ENCODE measurements at places on chromosomes 12 and 14.

DNA sequence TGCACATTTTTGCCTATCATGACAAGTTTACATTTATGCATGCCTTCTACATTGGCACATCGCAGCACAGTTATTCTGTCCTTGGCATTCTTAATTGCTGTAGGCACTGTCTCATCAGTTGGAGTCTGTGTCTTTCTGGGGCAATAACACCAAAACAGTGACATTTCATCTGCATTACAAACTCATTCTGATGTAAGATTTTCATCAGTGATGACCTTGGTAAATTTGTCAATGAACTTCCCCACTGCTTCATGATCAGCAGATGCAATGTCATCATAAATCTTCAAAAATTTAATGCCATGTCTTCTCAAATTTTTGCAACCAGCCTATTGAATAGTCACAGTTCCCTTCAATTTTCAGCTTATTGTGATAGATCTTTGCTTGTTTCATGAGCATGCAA lies 85.5 kb downstream of the CAPZA3 start:
- DNase-seq = no peak

DNA sequence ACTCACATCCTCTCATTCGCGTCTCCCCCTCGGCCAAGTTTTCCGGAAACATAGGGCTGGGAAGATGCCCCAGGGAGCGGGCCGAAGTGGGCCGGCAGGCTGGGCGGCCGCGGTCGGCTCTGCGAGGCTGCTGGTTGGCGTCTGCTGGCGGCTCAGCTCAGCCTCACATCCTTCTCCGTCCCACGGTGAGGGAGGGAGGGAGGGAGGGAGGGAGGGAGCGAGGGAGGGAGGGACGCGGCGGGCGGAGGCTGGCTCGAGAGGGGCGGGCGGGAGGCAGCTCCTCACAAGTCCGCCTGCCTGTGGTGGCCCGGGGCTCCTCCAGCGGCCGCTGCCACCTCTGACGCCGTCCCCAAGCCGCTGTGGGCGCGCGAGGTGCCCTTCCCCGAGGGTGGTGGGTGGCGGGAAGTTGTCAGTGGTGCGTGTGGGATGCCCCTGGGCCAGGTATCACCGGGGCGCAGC lies 93.8 kb downstream of the RFLNA start:
- no peak for DNase-seq

DNA sequence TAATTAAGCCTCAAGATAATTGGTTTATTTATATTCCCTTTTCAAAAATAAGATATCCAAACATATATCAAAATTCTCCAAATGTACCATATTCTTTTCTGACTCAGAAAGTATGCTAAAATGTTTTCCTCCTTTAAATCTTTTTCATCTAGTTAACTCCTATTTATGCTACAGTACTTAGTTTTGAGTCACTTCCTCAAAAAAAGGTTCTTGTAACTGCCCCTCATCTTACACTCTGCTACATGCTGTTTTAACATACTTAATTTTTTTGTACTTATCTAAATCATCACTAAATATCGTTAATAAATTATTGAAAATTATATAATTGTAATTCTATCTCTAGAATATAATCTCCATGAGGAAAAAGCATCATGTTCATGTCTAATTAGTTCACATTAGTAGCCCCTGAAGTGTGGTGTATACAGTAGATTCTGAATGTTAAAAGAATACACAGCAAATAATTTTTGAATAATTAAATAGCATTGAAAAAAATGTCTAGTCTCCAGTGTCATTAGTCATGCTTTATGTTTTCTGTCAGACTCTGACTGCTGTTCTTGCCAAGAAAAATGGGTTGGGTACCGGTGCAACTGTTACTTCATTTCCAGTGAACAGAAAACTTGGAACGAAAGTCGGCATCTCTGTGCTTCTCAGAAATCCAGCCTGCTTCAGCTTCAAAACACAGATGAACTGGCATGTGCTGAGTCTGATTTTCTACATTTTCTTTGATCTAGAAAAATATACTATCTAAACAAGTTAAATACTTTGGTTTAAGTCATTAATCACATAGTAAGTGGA lies 3.5 kb downstream of the KLRD1 start:
- peak; percentile 12 for DNase-seq

DNA sequence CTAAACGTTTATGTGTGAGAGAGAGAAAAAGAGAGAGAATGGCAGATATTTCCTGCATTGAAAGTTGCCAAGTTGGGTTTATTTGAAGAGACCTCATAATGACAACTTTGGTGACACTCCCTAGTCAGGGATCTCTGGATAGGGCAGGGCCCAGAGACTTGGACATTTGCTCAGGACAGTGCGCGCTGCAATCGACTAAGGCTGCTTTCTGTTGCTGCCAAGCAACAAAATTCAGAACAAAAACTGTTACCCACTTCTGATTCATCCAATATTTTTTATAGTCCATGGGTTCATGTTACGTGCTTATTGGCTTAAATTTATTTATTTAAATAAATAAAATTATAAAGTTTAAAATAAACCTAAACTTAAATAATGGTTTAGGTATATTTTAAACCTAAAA lies 34.2 kb downstream of the PTGER2 start:
- no peak for DNase-seq

DNA sequence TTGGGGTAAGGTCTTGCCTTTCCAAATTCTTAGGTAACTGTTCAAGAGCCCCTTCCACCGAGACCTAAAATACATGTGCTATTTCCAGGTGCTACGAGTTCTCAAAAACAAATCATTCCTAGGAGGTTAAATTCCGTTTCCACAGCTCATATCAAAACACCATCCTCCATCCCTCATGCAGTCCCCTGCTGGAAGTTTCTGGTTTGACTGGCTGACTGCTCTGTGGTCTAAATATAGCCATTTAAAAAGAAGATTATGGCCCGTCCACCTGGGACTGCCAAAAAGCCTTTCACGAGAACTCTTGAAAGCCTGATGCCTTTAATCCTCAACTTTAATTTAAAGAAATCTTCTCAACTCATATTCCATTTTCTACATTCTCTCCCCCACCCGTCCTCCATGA lies 201.5 kb upstream of the MYL2 start:
- DNase-seq = no peak

DNA sequence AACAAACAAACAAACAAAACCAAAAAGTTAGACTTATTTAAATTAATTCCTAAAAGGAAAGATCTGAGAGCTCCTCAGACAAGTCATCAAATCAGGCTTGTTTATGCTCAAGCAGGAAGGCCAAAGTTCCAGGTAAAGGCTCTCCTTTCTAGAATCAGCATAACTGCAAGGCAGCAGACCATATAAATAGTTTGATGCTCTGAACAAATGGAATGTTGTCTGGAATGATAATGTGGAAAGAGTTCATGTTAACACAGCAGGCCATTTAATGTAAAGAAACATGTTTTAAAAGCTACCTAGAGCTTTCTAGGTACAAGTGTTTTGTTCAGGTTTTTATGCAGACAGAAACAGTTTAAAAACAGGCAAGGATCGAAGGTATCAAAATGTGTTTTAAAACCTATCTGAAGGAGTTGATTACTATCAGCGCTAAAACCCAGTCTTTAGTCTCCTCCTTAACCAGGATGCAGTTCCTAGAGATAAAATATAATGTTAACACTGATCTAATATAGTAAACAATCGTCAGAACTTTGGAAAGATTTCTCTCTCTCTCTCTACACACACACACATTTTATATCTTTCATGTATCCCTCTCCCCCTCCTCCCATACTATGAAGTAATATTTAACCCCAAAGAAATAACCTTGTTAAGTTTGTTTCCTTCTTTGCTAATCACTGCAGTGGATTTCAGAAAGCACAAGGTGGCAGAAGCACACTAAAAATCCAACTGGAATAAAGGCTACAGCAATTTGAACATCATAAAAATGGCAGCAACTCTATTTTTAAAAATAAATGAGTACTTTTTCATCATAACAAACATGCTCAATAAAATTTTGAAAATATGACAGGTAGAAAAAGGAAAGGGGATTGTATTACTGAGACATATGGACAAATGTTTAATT lies 135.5 kb downstream of the PAWR start:
- peak; percentile 63 for DNase-seq

DNA sequence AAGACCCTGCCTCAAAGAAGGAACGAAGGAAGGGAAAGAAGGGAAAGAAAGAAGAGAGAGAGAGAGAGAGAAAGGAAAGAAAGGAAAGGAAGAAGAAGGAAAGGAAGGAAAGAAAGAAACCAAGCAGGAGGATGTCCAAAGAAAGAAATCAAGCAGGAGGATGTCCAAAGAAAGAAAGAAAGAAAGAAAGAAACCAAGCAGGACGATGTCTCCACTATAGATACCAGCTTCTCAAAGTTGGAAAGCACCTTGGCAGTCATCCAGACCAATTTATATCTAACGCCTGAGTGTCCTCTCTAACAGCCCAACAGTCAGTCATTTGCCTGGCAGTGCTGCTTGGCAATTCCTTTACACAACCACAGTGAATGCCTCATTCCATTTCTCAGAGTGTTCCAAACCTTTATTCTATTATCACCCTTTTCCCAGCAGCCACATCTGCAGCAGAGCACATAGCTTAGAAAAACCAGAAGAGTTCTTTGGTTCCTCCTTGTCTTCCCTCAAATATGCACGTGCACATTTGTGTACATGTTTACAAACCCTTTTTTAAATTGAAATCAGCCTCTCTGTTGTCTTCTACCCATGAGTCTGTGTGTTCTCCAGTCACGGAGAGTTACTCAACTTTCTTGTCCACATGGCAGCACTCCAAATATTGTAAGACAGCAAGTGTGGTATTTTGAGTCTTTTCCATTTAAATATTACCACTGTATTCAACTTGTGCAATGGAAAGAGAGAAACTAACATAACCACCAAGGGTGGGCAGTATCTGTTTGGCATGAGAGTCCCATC lies 138.4 kb downstream of the STXBP6 start:
- peak; percentile 53 for DNase-seq

GRCh38 chr12:66823857-66824570 lies 145.1 kb upstream of the GRIP1 start:
- DNase-seq = no peak

GRCh38 chr14:68815298-68816182 lies 22.7 kb upstream of the ZFP36L1 start:
- no peak for DNase-seq

- DNase-seq = no peak
Measured at GRCh38 chr12:51033457-51034089, 7.4 kb upstream of the SLC11A2 start.

DNA sequence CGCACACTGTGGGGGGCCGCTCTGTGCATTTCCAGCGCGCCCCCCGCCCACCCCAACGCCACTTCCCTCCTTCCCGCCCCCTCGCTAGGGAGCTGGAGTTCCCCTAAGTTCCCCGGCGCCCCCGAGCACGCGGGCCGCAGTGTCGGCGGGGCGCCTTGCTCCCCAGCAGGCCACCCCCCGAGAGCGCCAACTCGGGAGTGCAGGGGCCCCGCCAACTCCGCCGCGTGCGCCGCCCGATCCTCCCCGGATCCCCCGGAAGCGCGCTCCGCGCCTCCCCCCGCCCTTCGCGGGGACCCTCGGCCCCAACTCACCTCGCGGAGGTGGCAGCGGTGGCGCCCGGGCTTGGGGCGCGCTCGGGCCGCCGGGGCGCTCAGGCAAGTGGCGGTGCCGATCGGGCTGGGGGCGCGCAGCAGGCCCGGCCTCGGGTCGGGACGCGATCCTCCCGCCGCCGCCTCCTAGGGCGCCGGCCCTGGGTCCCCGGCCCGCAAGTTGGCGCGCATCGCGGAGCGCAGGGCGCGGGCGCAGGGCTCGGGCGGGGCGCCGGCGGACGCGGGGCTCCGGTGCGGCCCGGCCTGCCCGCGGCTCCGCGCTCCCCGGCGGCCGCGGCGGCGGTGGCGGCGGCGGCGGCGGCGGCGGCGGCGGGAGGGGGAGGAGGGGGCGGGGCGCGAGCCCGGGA lies at the start of gene NCOR2:
Gene NCOR2 (minus strand): TSS at position 616 of the 676 bp plus-strand sequence. CDS start 72,361 bp downstream, outside the sequence.
- DNase-seq = no peak

- DNase-seq = no peak
Measured at GRCh38 chr14:94018308-94018707, 7.8 kb upstream of the OTUB2 start.

- peak; percentile 78 for DNase-seq
Measured at GRCh38 chr14:77039285-77040058, 11.0 kb upstream of the IRF2BPL start.

DNA sequence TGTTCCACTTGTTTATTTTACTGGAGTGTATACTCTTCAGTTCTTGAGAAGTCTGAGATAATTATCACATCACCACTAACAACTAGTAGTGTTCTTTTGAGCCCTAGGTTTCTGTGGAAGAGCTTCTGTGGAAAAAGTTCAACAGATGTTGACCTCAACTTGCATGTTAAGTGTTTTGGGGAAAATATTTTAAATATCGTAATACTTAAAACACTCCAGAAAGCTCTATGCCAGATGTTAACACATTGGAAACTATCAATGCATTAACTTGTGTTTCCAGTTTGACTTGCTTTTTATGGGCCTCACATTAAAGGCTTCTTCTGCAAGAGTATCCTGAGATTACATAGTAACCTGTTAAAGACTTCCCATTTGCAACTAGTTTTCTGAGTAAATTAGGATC lies 173.1 kb downstream of the DUSP6 start:
- no peak for DNase-seq

DNA sequence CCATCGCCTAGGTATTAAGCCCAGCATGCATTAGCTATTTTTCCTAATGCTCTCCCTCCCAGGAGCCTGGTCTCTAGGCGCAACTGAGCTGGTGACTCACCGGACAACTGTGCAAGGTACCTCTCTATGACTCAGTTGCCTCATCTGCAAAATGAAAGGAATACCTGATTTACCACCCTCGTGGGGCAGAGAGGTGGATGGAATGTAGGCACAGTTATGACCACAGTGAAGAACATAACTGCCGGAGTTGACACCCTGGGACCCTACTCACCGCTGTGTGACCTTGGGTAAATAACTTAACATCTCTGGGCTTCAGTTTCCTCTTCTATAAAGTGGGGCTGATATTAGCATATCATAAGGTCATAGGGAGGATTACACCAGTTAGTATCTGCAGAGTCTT lies 22.6 kb downstream of the BCL11B start:
- no peak for DNase-seq
